ENCODE measurements at places on chromosomes 1 and 21. TPM values are rescaled to one million over a fixed set of nuclear protein-coding genes. Genes with fewer than 3 reads are reported as not detected.

ZMPSTE24 gene
- 35.9 TPM for total RNA-seq

COL16A1 gene
- 2.8 TPM for total RNA-seq

TACSTD2 gene
- not detected for total RNA-seq

POTED gene
- total RNA-seq: not detected

RCAN1 gene
- 12.6 TPM for total RNA-seq

RBP7 gene
- total RNA-seq: 5.1 TPM

TMEM200B gene
- 0.10 TPM for total RNA-seq

ACOT11 gene
- total RNA-seq: 2.5 TPM

IGSF3 gene
- total RNA-seq: 15.6 TPM

NGF gene
- 0.38 TPM for total RNA-seq

LYPD8 gene
- total RNA-seq: 0.11 TPM

TMCO2 gene
- total RNA-seq: not detected

ELF3 gene
- 109 TPM for total RNA-seq

ZNF593OS gene
- total RNA-seq: not detected

AIRE gene
- not detected for total RNA-seq

RAB25 gene
- total RNA-seq: not detected

SLC35D1 gene
- 7.6 TPM for total RNA-seq

PAQR6 gene
- total RNA-seq: 4.6 TPM

KCNA2 gene
- total RNA-seq: 0.02 TPM

CRYAA gene
- not detected for total RNA-seq

RPAP2 gene
- total RNA-seq: 9.0 TPM

AKR7A3 gene
- total RNA-seq: 0.15 TPM

LIN28A gene
- not detected for total RNA-seq

UTS2 gene
- not detected for total RNA-seq

OR2T33 gene
- total RNA-seq: not detected

EFCAB7 gene
- 2.4 TPM for total RNA-seq

NDUFS2 gene
- 78.6 TPM for total RNA-seq

Data from A549 treated with AZD2906 at 1 μM for 4 hours (cell line).